ENCODE measurements at places on chromosomes 7 and 10. TPM values are rescaled to one million over a fixed set of nuclear protein-coding genes. Genes with fewer than 3 reads are reported as not detected.

Gene KIAA1217
- polyA plus RNA-seq, result 84.0 TPM

Gene DHTKD1
- polyA plus RNA-seq, result 33.6 TPM

Gene NACAD
- 7.6 TPM for polyA plus RNA-seq

Gene ERVW-1
- 0.74 TPM for polyA plus RNA-seq

DNA sequence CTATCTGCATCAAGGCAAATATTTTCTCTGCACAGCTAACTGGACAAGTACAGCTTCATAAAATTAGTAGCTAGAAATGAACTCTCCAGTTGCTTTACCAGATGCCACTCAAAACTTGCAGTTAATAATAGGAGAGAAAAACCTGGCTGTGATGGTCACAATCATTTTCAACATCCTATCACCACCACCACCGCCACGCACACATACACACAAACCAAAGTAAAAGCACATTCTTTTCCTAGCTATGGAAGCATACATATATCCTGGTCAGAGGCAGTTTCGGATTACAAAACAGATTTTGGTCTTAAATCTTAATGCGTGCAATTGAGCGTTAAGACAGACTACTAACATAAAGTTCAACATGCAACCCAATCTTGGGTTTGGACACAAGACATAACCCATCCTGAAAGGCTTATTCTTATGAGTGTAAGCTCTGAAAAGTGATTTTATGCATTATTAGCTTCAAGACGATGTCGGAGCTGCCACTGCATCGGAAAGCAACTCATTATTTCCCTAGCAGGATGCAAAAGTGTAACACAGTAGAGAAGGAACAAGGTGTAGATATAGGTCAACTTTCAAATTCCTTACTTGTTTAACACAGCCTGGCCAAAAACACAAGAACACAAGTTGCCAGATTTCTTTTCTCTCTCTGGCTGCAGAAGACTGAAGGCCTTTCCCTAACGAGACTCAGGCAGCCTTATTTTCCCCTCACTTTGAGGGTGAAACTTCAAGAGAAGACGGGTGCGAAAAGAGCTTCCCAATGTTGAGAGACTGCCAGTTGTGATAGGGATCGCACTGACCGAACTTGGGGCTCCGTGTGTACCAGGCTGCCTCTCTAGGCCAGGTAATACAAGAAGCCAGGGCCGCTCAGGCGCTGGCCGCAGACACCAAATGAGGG, 1.2 kb downstream of the CACUL1 start:
- DNase-seq, result no peak

DNA sequence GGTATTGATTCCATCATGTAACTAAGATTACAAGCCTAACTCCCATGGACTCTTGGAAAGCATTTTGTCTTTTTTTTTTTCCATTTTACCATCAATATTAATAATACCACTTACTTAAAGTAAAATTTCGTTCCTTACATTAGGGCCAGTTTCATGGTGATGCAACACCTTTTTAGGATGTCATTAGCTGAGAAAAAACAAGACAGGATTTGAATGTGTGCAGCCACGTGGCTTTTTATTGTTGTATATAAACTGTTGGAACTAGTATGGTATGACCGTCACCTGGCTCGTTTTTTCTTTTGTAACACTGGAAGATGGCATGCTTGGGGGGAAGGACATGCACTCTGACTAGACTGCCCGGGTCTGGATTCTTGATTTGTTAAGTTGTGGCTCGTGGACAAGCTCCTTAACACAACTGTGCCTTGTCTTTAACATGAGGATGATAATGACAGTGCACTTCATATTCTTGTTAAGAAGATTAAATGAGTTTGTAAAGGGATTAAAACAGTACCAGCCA, 42.1 kb downstream of the ARHGAP21 start:
- DNase-seq, result no peak

GRCh38 chr7:67863911-67864310, 867.3 kb downstream of the TYW1 start:
- no peak for DNase-seq

DNA sequence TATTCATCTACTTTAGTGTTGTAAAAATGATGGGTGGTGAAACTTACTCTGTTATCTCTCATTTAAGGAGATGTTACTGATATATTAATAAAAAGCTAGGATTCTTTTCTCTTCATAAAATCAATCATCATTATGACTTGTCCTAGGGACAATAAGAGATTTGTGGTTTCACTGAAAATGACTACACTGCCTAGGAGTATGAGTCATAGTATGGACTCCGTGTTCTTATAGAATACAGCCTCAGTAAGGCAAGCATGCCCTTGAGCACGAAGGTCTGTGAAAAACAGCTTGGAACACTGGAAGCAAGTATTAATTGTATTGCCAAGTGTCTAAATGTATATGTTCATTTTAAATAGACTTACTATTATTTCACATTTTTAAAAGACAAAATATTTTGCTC, 749.2 kb upstream of the PCDH15 start:
- no peak for DNase-seq

GRCh38 chr10:60732807-60733516, 45.3 kb upstream of the CDK1 start:
- no peak for DNase-seq

GRCh38 chr7:46127814-46128213, 206.7 kb upstream of the IGFBP3 start:
- DNase-seq, result no peak

DNA sequence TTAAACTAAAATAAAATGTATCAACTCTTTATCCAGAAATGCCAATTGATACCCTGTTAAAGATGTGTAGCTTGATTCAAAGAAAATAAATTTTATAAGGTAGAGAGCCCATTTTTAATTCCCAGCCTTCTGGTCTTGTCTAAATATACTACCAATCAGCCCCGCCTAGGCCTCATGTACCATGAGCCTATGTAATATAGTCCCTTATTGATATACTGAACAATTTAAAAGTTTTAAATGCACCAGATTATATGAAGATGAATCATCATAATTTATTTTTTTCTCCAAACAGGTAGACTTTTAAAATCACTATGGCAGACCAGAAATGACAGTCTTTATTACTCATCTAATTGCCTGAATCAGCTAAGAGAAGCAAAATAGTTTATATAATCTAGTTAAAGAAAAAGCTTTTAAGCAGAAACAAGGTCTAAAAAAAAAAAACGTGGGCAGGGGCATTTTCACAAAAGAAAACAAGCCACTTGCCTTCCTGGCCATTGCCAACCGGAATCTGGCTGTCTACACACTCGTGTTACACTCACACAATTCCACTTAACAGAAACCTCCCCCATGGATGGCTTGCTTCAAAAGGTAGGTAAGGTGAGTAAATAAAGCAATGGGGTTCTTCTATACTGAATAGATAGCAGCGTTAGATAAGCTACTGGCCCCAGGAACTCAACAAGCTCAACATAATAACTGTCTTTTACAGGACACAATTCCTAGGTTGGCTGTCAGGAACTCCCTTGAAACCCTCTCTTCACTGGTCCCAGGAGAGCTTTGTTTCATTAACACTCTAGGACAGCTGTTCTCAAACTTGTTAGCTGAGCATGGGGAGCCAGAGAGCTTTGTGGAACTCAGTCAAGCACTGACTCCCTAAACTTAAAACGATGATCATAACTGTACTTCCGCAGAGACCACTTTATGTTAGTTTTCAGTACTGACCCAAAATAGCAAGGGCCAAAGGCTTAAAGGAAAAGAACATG, 37.2 kb downstream of the RAPGEF5 start:
- DNase-seq, result no peak

Measured in right renal cortex interstitium (tissue), 3 donors.